ENCODE measurements at places on chromosomes 12 and 14. TPM values are rescaled to one million over a fixed set of nuclear protein-coding genes. Genes with fewer than 3 reads are reported as not detected.

- H3K4me3 ChIP-seq: no peak overlapping the region
- H3K27ac ChIP-seq: no peak overlapping the region
- DNase-seq: no peak
- H3K27me3 ChIP-seq: no peaks in the 10 kb centered on the region
- no peaks in the 10 kb centered on the region for H3K4me1 ChIP-seq
Observed at GRCh38 chr14:42918615-42919014, 1311.9 kb downstream of the LRFN5 start.

LMO3 gene
- 12.2 TPM for total RNA-seq

DNA sequence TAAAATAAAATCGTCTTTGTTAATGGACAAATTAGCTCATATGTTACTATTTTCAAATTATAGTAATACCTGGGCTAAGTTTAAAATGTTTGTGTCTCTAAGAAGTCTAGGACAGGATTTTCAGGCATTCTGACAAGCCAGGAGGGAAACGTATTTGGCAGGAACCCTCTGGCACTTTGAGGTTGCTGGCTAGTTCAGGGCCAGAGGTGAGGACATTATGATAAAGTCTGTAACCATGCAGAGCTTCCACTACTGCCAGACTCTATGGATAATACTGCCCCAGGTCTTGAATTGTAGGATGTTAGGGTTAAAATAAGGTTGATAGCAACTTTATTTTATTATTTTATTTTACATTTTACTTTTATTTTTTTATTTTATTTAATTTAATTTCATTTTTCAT lies 56.4 kb downstream of the RPAP3 start:
- H3K36me3 ChIP-seq: no peaks in the 10 kb centered on the region
- no peaks in the 10 kb centered on the region for H3K4me1 ChIP-seq
- peak; percentile 52 for DNase-seq

- no peak for DNase-seq
- no peak overlapping the region for H3K27ac ChIP-seq
- H3K4me3 ChIP-seq: no peak overlapping the region
- no peaks in the 10 kb centered on the region for H3K27me3 ChIP-seq
Observed at GRCh38 chr14:86826661-86827060, 1166.3 kb downstream of the GALC start.

- no peak overlapping the region for H3K4me3 ChIP-seq
- DNase-seq: no peak
- H3K36me3 ChIP-seq: no peaks in the 10 kb centered on the region
- no peak overlapping the region for H3K27ac ChIP-seq
- no peaks in the 10 kb centered on the region for H3K4me1 ChIP-seq
Observed at GRCh38 chr12:73906757-73907156, 630.9 kb upstream of the ATXN7L3B start.

OR4E2 gene
- not detected for total RNA-seq

GRCh38 chr12:46024099-46024498 lies 33.7 kb upstream of the SCAF11 start:
- H3K27me3 ChIP-seq: no peaks in the 10 kb centered on the region
- H3K27ac ChIP-seq: no peak overlapping the region

KLHL33 gene
- 0.64 TPM for total RNA-seq

TMEM179 gene
- 38.6 TPM for total RNA-seq

GRCh38 chr12:11702959-11703358 lies 53.5 kb downstream of the ETV6 start:
- no peaks in the 10 kb centered on the region for H3K27me3 ChIP-seq
- H3K4me1 ChIP-seq: peaks cover 44% of the 10 kb centered on the region
- no peak overlapping the region for H3K27ac ChIP-seq
- DNase-seq: no peak

USP44 gene
- total RNA-seq: 1.5 TPM

CYP27B1 gene
- total RNA-seq: 3.5 TPM

- no peaks in the 10 kb centered on the region for H3K4me1 ChIP-seq
- H3K4me3 ChIP-seq: no peak overlapping the region
- H3K27me3 ChIP-seq: no peaks in the 10 kb centered on the region
- H3K36me3 ChIP-seq: no peaks in the 10 kb centered on the region
- H3K27ac ChIP-seq: no peak overlapping the region
Observed at GRCh38 chr12:120215357-120215735, 14.4 kb upstream of the RPLP0 start.

DNA sequence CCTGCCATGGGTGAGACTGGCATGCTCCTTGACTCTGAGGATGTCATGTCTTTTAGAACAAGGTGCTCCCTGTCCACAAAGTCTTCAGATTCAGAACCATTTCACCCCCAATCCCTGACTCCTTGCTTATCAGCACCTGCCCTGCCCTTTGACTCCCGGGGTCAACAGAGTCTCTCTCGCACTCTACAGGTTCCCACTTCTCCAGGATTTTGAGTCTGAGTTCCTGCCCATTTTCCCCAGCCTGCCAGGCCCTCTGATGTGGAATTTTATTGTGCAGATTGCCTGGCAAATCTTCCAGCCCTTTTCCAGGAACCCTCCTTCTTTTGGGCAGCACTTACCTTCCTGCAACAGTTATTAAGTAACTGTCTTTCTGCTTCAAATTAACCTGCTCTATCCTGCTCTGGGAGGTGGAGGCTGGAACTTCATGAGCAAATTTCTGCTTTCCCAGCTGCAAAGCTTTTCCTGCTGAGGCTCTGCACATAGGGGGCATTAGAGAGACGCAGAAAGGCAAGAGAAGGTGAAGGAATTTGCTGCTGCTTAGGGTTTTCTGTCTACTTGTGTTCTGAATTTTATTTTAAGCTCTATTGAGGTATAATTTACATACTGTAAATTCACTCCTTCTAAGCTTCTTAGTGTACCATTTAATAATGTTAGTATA lies 259.1 kb downstream of the PCNX1 start:
- DNase-seq: peak; percentile 49
- no peak overlapping the region for H3K4me3 ChIP-seq
- H3K4me1 ChIP-seq: peaks cover 23% of the 10 kb centered on the region
- H3K27ac ChIP-seq: peak overlapping the region; percentile 87
- no peaks in the 10 kb centered on the region for H3K36me3 ChIP-seq

- no peak for DNase-seq
- no peak overlapping the region for H3K4me3 ChIP-seq
- no peak overlapping the region for H3K27ac ChIP-seq
- no peaks in the 10 kb centered on the region for H3K4me1 ChIP-seq
- no peaks in the 10 kb centered on the region for H3K27me3 ChIP-seq
Observed at GRCh38 chr14:78071016-78071549, 99.1 kb upstream of the NRXN3 start.

DNA sequence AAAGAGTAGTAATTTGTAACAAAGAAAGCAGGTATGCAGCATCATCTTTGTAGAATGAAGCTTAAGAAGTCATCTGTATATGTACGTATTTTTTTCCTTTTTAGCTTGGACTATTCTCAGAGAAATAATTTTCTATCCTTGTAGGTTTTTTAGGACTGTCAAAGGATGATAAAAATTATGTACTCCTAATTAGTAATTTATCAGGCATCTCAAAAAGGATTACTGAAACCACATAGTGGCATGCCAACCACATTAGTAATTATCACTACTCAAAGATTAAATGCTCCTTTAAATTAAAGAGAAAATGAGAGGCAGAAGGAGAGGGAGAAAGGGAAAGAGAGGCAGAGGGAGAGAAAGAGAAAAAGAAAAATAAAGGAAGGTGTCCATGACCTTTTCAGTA lies 17.3 kb downstream of the TTC8 start:
- H3K36me3 ChIP-seq: no peaks in the 10 kb centered on the region
- H3K27me3 ChIP-seq: no peaks in the 10 kb centered on the region
- peaks cover 21% of the 10 kb centered on the region for H3K4me1 ChIP-seq
- no peak overlapping the region for H3K4me3 ChIP-seq
- DNase-seq: no peak

DNA sequence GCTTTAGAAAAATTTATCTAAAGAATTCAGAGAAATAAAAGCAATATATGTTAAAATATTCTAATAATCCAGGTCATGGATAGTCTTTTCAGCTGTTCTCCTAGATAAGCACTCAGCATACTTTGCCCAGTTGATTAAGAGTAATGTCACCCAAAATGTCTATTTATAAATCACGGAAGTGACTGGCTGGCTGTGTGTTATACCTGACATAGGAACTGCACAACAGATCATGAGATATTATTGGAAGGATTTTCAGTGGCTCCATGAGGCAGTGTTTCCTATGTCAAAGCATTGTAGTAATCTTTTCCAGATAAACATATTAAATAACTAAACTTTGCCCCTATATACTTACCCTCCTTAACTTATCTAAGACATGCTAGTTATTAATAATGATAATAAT lies 128.8 kb downstream of the ITPR2 start:
- H3K36me3 ChIP-seq: no peaks in the 10 kb centered on the region
- no peak for DNase-seq
- H3K27ac ChIP-seq: no peak overlapping the region
- no peaks in the 10 kb centered on the region for H3K27me3 ChIP-seq
- peaks cover 16% of the 10 kb centered on the region for H3K4me1 ChIP-seq

- H3K4me3 ChIP-seq: no peak overlapping the region
- no peak for DNase-seq
- no peaks in the 10 kb centered on the region for H3K27me3 ChIP-seq
Observed at GRCh38 chr12:3205742-3206519, 128.8 kb downstream of the TSPAN9 start.

MYO1H gene
- not detected for total RNA-seq

DNA sequence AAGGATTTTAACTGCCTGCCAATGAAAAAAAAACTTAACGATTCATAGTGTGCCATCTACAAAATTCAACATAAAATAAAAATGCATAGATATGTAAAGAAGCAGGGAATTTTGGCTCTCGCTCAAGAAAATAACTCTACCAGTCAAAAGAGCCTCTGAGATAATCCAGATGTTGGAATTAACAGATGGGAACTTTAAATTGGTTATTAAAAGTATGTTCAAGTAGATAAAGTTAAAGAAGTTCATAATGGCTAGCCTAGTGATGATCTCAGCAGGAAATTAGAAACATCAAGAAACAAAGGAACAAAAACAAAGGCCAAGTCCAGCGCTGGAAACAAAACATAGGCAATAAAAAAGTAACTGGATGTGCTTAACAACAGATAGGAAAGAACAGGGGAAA lies 23.1 kb downstream of the PIK3C2G start:
- no peak overlapping the region for H3K4me3 ChIP-seq
- H3K36me3 ChIP-seq: no peaks in the 10 kb centered on the region
- no peaks in the 10 kb centered on the region for H3K27me3 ChIP-seq
- DNase-seq: no peak

DNA sequence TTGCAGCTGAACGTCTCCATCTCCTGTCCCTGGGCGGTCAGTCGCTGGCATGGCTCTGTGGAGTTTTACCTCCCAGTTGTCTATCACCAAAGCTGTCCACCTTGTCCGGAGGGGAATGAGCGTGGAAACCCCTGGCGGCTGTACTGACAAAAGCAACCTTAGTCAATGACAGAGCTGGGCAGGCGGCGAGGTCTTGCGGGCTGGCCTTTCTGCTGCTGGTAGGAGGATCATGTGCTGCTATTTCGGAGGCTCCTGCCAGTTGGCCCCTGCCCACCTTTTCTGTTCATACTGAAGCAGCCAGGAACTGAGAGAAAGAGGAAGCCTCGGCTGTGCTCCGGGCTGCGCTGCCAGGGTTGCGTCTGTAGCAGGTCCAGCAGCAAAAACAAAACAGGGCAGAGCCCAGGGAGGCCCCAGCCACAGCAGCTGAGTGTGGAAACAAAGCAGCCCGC lies 57.7 kb downstream of the HMGA2 start:
- no peaks in the 10 kb centered on the region for H3K27me3 ChIP-seq
- H3K36me3 ChIP-seq: no peaks in the 10 kb centered on the region
- H3K27ac ChIP-seq: no peak overlapping the region
- H3K4me1 ChIP-seq: peaks cover 6% of the 10 kb centered on the region
- DNase-seq: peak; percentile 70
- H3K4me3 ChIP-seq: peak overlapping the region; percentile 48

DNA sequence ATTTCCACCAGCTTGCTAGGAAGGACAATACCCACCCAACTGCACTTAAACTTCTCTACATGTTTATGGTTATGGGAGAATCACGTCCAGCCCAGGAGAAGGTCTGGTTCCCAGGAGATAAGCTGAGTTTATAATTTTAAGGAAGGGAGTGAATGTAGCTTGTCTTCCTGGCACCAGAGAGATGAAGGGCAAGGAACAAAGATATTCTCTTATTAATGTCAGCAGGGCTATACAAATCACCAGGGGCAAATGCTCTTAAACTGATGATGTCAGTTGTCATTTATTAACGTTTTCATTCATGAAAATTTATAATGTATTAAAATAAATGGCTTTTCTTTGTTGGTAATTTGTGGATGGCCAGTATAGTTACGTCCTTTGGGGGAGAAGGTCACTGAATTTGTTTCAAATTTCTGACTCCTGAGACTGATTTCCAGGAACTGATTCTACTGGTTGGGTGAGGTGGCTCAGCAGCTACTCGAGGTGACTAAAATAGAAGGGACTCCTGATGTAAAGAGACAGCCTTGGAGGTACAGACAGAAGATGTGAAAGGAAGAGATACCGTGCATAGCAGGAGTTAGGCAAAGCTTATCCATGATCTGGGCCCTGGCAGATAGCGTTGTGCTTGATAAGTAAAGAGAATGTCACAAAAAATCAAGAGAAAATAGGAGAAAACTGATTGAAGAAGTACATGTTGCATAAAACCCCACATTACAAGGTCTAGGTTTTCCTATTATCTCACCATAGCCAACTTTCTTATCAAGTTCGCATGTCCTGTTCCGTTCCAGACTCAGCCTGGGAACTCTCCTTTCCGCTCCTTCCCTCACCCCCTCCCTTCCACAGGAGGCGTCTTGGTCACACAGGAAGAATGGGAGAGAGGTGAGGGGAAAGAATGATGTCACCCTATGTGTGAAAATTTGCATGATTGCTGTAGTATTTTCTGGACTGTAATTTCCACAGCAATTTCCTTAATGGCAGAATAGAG lies 367.1 kb upstream of the FAR2 start:
- no peaks in the 10 kb centered on the region for H3K36me3 ChIP-seq
- DNase-seq: no peak
- no peak overlapping the region for H3K4me3 ChIP-seq
- no peaks in the 10 kb centered on the region for H3K27me3 ChIP-seq

Data from adrenal gland (tissue), 19 donors.